GM23338 (cell line): ENCODE measurements at places on chromosomes 1 and 21. TPM values are rescaled to one million over a fixed set of nuclear protein-coding genes. Genes with fewer than 3 reads are reported as not detected.
A peak's percentile ranks its signal among the peaks of the same experiment; 100 is the strongest.

CLCA1 gene
- not detected in 2 replicates for total RNA-seq

DNA sequence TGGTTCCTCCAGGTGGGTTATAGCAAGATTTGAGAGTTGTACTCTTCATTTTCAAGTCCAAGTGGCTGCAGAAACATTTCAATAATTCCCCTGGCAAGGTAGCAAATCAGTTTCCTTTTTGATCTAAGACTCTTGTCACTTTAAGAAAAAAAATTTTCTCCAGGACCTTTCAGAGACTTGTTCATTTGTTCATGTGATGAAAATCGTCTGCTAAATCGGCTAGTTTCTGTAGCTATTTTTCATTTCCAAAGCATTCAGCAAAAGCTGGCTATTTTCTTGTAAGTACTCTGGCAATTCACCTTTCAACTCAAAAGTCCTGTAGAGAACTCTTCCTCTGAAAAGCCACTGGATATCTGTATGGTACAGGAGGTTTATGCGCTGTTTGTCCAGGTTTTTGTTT is 93.5 kb downstream of the LTN1 start:
- no peaks in the 10 kb centered on the region for H3K4me1 ChIP-seq
- no peak overlapping the region for H3K27ac ChIP-seq
- no peak overlapping the region for H3K4me3 ChIP-seq
- DNase-seq = no peak
- H3K27me3 ChIP-seq = no peaks in the 10 kb centered on the region

KRTAP11-1 gene
- total RNA-seq = not detected in 2 replicates

GRCh38 chr1:89948722-89949345 is 46.1 kb upstream of the ZNF326 start:
- peaks cover 3% of the 10 kb centered on the region; the same call in 1 of the 2 replicates for H3K27me3 ChIP-seq
- peaks cover 39% of the 10 kb centered on the region for H3K4me1 ChIP-seq
- no peak for DNase-seq

GRCh38 chr1:248822148-248823032 is 3.3 kb downstream of the SH3BP5L start:
- H3K27me3 ChIP-seq = no peaks in the 10 kb centered on the region
- no peaks in the 10 kb centered on the region for H3K36me3 ChIP-seq
- H3K4me3 ChIP-seq = no peak overlapping the region
- no peak for DNase-seq
- no peak overlapping the region for H3K27ac ChIP-seq
- peaks cover 10% of the 10 kb centered on the region for H3K4me1 ChIP-seq

DNA sequence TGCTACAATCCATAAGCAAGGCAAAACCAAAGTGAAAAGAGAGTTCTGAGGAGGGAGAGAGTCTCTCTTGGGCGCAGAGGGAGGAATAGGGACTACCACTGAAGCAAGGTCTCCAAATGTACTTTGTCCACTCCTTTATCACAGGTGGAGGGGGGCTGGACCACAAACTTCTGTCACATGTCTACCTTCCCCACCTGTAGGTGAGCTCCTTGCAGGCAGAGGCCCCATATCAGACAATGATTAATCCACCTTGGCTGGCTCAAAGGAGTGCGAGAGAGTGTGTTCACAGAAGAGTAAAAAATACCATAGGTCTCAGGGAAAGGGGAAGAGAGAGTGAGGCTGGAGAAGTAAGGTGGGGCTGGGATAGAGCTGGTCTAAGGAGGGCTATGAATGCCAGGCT is 4.5 kb downstream of the BEND5 start:
- H3K36me3 ChIP-seq = no peaks in the 10 kb centered on the region
- no peak overlapping the region for H3K27ac ChIP-seq
- no peak for DNase-seq
- peaks cover 3% of the 10 kb centered on the region; the same call in 1 of the 2 replicates for H3K27me3 ChIP-seq

- peaks cover 9% of the 10 kb centered on the region; the same call in 1 of the 2 replicates for H3K4me1 ChIP-seq
- no peak for DNase-seq
- H3K27me3 ChIP-seq = no peaks in the 10 kb centered on the region
- H3K36me3 ChIP-seq = no peaks in the 10 kb centered on the region
- no peak overlapping the region for H3K4me3 ChIP-seq
These were observed 53.9 kb upstream of the GNG4 start for GRCh38 chr1:235703506-235703905.

GRCh38 chr1:115158181-115158580 is 68.9 kb upstream of the TSPAN2 start:
- H3K4me3 ChIP-seq = no peak overlapping the region
- no peaks in the 10 kb centered on the region for H3K36me3 ChIP-seq
- no peak overlapping the region for H3K27ac ChIP-seq
- H3K4me1 ChIP-seq = no peaks in the 10 kb centered on the region
- no peaks in the 10 kb centered on the region for H3K27me3 ChIP-seq

DNA sequence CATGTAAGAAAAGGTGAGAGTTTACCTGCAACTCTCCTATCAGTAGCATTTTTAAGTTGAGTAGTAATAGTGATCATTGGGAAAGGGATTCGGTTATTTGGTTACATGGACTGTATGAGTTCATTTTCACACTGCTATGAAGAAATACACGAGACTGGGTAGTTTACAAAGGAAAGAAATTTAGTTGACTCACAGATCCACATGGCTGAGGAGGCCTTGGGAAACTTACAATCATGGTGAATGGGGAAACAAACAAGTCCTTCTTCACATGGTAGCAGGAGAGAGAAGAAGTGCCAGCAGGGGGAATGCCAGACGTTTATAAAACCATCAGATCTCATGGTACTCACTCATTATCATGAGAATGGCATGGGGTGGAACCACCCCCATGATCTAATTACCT is 59.3 kb upstream of the FBXO28 start:
- DNase-seq = no peak
- no peak overlapping the region for H3K4me3 ChIP-seq
- no peaks in the 10 kb centered on the region for H3K36me3 ChIP-seq
- H3K27ac ChIP-seq = no peak overlapping the region
- H3K27me3 ChIP-seq = no peaks in the 10 kb centered on the region
- peaks cover 12% of the 10 kb centered on the region; the same call in 1 of the 2 replicates for H3K4me1 ChIP-seq

PPIAL4G gene
- total RNA-seq = not detected in 2 replicates

GRCh38 chr21:42445311-42445710 is 41.6 kb downstream of the UBASH3A start:
- DNase-seq = no peak
- H3K4me1 ChIP-seq = no peaks in the 10 kb centered on the region
- no peak overlapping the region for H3K27ac ChIP-seq
- no peaks in the 10 kb centered on the region for H3K27me3 ChIP-seq

GRCh38 chr1:56577406-56578137 is 1.8 kb downstream of the PLPP3 start:
- H3K27me3 ChIP-seq = no peaks in the 10 kb centered on the region
- peak overlapping the region; percentile 82 for H3K4me3 ChIP-seq
- no peak for DNase-seq
- H3K36me3 ChIP-seq = no peaks in the 10 kb centered on the region
- H3K27ac ChIP-seq = peak overlapping the region; percentile 35; the same call in 1 of the 2 replicates
- peaks cover 58% of the 10 kb centered on the region for H3K4me1 ChIP-seq

TENT5C gene
- total RNA-seq = 0.80 and 1.2 TPM in 2 replicates

GRCh38 chr1:75438355-75438754 is 172.6 kb downstream of the SLC44A5 start:
- no peaks in the 10 kb centered on the region for H3K27me3 ChIP-seq
- H3K27ac ChIP-seq = no peak overlapping the region
- DNase-seq = no peak
- no peaks in the 10 kb centered on the region for H3K36me3 ChIP-seq
- no peaks in the 10 kb centered on the region for H3K4me1 ChIP-seq

RYR2 gene
- total RNA-seq = 6.7 and 10.0 TPM in 2 replicates

OR10J1 gene
- total RNA-seq = not detected in 2 replicates

DNM3 gene
- 4.6 and 12.2 TPM in 2 replicates for total RNA-seq

HSPB7 gene
- total RNA-seq = not detected in 2 replicates

GRCh38 chr1:22241250-22241649 is 98.4 kb upstream of the WNT4 start:
- no peak overlapping the region for H3K27ac ChIP-seq
- H3K4me3 ChIP-seq = no peak overlapping the region
- DNase-seq = no peak

GRCh38 chr1:145877923-145878486 is 7.7 kb downstream of the ANKRD35 start:
- no peaks in the 10 kb centered on the region for H3K36me3 ChIP-seq
- H3K27ac ChIP-seq = no peak overlapping the region
- no peak overlapping the region for H3K4me3 ChIP-seq
- peaks cover 15% of the 10 kb centered on the region for H3K27me3 ChIP-seq
- DNase-seq = no peak

GRCh38 chr1:3910049-3910731 is 10.1 kb upstream of the C1orf174 start:
- H3K4me3 ChIP-seq = no peak overlapping the region
- H3K36me3 ChIP-seq = no peaks in the 10 kb centered on the region
- no peaks in the 10 kb centered on the region for H3K4me1 ChIP-seq
- no peak overlapping the region for H3K27ac ChIP-seq
- H3K27me3 ChIP-seq = no peaks in the 10 kb centered on the region
- no peak for DNase-seq

- H3K4me3 ChIP-seq = no peak overlapping the region
- H3K4me1 ChIP-seq = no peaks in the 10 kb centered on the region
- DNase-seq = no peak
- H3K27ac ChIP-seq = no peak overlapping the region
- H3K27me3 ChIP-seq = no peaks in the 10 kb centered on the region
These were observed 56.2 kb downstream of the SLC37A1 start for GRCh38 chr21:42569732-42570301.

DNA sequence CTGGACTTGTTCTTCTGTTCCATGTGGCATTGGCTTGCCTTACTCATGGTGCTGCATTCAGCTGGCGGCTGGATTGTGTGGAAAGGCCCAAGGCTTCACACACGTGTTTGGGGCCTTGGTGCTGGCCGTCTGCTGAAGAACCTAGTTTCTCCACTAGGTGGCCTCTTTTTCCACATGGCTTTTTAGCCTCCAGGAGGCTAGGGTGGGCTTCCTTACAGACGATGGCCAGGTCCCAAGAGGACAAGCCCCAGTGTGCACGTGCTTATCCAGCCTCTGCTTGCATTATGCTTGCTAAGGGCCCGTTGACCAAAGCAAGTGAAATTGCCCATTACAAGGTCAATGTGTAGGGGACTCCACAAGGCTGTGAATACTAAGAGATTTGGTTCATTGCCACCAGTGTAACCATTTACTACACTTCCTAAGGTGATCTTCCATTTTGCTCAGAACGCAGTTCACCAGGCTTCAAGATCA is 47.5 kb upstream of the FOXO6 start:
- no peak overlapping the region for H3K4me3 ChIP-seq
- H3K27ac ChIP-seq = no peak overlapping the region
- peak; percentile 82 for DNase-seq
- H3K27me3 ChIP-seq = no peaks in the 10 kb centered on the region
- H3K36me3 ChIP-seq = no peaks in the 10 kb centered on the region
